CD4-positive, alpha-beta T cell treated with Interferon gamma for 1 hour (primary cell): ENCODE measurements at places on chromosomes 6 and 20.

- DNase-seq = no peak
These were observed 352.1 kb upstream of the SOX4 start for GRCh38 chr6:21241231-21242130.

DNA sequence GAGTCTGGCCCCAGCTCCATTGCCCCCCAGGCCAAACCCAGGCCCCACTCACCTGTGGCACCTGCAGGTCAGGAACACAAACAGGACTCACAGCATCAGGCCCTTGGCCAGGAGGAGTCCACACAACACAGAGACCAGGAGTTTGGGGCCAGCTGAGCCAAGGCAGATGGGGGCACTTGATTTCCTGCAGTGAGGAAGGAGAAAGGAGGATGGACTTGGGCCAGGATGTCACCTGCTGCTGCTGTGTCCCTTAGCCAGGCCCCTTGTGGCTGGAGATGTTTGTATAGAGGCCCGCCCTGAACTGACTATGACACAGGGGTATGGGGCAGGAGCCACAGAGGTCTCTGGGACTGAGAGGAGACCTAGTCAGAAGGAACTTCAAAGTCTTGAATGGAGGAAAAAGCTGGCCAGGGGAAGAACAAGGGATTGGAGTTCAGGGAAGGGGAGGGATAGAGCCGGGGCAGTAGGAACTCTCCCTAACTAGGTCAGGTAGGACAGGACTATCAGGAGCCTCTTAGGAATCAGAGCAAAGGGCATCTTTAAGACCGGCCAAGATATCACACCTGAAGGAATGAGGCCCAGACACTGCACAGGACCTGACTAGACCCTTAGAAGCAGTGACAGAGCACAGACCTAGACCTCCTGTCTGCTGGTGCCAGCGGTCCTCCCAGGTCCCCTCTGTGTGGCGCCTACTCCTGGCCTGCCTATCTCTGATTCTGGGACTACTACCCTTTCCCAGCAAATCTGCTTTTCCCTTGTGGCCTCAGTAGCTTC lies 8.8 kb upstream of the TREML2 start:
- DNase-seq = no peak

GRCh38 chr6:157019115-157019641 lies 242.0 kb downstream of the ARID1B start:
- DNase-seq = no peak

- DNase-seq = no peak
These were observed 138.0 kb upstream of the CCN2 start for GRCh38 chr6:132089173-132089572.

GRCh38 chr20:64212755-64213154 lies 42.8 kb upstream of the PCMTD2 start:
- DNase-seq = no peak

DNA sequence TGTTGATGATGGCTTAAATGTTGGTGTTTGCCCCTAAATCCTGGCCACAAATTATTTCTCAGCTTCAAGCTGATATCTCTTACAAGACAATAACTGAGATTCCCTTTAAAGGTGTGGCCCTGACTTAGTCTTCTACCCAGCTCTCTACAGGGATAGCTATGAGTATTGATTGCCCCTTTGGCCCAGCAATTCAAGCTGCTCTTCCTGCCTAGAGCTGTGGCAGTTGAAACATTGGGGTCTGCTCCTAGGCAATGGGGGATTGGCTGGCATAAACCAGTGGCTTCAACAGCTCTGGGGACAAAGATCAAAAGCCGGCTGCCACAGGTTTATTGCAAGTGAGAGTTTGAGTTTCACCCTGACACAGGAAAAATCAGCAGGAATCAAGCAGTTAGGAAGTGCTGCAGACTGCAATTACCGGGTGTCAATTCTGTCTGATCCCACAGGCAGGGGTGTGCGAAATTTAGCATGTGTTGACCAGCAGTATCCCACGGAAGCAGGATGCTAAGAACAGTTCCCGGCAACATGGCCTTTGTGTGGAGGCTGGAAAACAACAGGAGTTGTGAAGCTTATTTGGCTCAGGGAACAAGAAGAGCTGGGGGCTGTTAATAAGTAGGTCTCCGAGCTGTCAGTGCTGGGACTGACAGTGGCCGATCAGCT lies 66.2 kb upstream of the IYD start:
- DNase-seq = no peak

- DNase-seq = no peak
These were observed 90.0 kb downstream of the ELOVL5 start for GRCh38 chr6:53258774-53259155.

DNA sequence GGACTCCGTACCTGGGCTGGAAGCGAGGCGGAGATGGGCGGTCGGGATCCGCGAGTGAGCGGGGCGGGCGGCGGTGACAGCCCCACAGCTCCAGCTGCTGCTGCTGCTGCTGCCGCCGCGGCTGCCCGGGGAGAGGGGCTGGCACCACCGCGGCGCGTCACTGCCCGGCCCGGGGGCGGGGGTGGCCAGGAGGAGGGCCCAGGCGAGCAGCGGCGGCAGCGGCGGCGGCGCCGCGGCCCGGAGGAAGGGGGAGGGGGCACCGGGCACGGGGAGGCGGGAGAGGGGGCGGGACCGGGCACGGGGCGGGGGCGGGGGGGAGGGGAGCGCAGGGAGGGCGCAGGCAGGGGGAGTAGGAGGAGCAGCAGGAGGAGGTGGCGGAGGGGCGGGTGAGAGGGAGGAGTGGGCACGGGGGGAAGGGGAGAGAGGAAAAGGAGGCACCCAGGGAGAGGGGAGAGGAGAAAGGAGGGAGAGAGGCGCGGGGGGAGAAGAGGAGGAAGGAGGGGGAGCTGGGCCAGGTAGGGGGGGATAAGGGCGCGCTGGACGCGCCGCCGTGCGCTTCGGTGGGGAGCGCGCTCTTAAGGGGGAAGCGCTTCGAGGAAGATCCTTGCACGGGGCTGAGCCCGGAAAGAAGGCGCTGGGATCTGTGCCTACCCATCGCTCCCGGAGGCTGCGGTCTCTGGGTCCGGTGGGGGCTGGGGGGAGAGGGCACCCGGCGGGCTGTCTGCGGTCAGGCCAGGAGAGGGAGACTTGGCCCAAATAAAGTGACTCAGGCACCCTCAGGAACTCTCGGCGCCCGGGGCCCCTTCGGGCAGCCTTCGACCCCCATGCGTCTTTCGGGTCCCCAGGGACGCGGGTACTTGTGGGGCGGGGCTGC lies 101.5 kb downstream of the NOL4L start:
- peak; percentile 70 for DNase-seq

- DNase-seq = no peak
These were observed 582.4 kb downstream of the PHF3 start for GRCh38 chr6:64217721-64218620.

DNA sequence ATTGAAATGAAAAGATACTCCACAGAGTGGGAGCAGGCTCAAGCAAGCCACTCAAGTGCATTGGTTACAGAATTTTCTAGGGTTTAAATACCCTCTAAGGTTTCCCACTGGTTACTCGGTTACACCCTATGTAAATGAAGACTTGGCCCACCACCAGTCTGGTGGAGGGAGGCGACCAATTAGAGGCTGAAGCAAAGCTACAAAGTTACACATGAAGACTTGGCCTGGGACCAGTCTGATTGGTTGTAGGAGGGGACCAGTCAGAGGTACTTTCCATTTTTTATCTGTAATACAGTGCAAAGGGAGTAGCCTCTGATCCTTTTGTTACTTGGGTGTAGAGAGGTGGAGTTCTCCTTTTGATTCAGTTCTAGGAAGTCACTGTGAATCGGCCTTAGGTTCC lies 7.6 kb downstream of the SRSF12 start:
- DNase-seq = no peak

DNA sequence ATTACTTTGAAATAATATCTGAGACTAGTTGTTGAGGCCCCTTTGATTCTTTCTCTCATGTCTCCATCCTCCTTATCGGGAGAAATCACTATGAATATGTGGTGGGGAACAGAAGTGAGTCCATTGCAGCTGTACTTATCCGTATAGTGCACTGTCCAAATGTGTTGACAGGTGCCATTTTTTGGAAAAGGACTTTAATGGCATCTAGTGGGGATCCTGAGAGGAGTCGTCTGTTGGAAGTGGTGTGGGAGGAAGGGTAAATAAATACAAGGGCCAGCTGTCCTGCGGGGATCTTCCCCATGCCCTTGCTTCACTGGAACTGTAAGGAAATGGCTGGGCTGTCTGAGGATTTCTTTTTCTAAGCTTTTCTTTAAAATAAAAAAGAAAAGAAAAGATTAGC lies 19.4 kb downstream of the TPX2 start:
- DNase-seq = no peak

- DNase-seq = no peak
These were observed 18.6 kb downstream of the ARMC12 start for GRCh38 chr6:35755278-35755924.

DNA sequence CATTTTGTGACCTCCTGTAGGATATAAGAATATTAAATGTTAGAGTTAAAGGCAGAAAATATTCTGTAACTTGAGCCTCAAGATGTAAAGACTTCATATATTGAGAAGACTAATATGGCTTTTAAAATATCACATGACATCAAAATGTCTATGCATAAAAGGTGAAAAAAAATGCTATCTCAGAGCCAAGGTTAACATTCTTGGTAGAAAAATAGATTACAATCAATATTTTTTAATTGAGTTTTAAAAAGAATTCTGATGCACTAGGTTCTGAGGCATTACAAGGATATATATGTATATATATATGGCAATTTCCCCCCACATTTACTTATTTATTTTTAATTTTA lies 46.2 kb upstream of the RAB23 start:
- DNase-seq = no peak

- no peak for DNase-seq
These were observed 37.9 kb upstream of the RNF24 start for GRCh38 chr20:4053071-4053919.

DNA sequence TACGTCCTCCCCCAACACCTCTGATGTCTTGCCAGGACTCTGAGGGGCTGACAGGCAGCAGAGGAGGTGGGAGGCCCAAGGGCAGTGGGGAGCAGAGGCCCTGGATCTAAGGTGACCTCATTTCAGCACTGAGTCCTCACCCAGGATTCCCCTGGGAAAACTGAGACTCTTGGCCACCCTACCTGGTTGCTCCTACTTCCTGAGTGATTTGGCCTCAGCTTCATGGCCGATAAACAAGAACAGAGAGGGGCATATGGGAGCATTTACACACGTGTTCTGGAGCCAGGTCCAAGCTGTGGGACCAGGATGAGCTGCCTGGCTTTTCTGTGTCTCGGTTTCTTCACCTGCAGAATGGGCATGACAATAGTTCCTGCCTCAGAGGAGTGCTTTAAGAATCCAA lies 133.8 kb downstream of the ANKRD60 start:
- no peak for DNase-seq

DNA sequence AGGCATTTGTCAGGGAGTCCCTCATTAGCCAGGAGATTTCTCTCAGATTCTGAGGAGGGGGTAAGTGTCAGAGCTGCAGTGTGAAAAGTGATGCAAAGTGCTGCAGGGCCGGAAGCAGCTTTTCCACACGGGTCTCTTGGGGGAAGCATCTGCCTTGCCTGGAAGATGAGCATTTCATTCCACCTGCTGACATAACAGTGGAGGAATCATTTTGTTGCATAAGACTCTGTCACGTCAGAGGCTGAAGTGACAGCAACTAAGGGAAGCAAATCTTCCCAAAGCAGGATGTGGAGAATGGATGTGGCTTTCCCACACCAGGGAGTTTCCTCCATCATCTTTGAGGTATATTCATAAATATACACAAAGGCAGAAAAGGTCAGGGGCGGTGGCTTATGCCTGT lies 22.8 kb downstream of the DCBLD1 start:
- DNase-seq = no peak

DNA sequence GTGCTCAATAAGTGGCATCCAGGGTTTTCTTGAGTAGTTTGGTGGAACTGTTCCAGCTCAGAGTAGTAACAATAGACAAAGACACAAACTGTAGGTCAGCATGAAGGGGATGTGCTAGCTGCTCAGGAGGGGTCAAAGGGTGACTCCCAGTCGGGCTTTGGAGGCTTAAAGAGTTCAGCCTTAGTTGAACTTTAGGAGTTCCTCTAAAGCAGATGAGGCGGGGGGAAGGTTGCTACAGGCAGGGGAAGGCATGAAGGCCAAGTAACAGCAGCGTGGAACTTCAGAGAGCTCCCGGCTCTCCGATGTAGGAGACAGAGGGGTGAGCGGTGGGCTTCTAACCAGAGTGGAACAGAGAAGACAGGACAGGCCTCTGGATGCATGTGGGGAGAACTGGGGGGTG lies 115.5 kb upstream of the CD93 start:
- no peak for DNase-seq

GRCh38 chr20:22566876-22567658 lies 17.3 kb downstream of the FOXA2 start:
- DNase-seq = no peak
